ENCODE measurements at places on chromosomes 2 and 18.

- no peak for DNase-seq
These were observed 308.5 kb downstream of the EPHA4 start for GRCh38 chr2:221263573-221263972.

- no peak for DNase-seq
These were observed 249.7 kb downstream of the ACTR3 start for GRCh38 chr2:114139542-114139941.

- no peak for DNase-seq
These were observed 1802.0 kb downstream of the SUCLG1 start for GRCh38 chr2:82657106-82657505.

DNA sequence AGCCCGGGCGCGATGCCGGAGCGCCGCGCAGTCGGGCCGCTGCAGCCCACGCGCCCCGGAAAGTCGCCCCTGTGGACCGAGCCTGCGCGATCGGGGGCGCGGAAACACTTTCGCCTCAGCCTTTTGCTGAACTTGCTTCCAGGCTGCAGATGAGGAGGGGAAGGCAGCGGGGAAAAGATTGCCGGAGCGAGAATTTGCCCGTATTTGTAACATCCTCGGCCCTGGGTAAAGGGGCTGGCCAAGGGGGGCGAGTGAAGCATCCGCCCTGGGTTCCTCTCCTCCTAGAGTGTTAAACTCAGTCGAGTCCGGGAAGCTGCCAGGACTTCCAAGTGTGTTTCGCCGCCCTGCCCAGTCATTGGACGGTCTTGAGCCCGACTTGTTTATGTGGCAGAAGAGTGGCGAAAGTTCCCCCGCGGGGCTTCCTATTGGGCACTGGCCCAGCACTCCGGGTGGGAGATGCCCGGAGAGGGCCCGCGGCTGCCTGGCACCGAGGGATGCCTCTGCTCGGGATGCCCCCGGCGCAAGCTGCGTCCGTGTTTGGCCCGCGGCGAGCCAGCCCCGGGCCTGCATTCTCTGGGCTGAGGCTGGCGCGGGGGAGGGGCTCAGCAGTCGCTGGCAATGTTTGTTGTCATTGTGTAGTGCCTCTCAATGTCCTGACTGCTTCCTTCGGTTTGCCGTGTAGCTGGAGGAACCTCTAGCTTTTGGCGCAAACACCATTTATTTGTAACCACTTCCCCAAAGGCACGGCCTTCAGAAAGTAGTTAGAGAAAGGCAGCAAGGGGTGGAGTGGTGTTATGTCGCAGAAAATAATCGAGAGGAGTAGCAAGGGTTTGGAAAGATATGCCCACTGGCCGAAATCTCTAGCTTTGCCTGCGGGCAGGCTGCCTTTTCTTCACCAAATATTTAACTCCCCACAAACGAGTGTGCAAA, 1.1 kb downstream of the CYBRD1 start:
- DNase-seq: no peak

DNA sequence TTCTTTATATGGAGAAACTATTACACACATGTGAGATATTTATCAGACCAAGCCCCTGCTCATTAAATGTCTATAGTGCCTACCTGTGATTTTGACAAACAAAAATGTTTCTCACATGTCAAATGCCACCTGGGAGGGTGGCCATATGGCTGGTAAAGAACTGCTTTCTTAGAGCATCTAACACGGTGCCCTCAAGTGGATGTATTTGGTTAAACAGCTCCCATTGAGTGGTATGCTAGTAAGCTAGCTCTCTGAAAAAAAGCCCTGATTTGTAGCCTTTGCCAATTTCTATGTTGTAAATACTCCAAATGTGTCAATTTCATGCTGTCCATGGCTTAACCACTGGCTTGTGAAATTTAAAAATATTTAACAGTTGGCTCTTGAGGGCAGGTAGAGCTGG, 94.6 kb downstream of the PMAIP1 start:
- DNase-seq: no peak

DNA sequence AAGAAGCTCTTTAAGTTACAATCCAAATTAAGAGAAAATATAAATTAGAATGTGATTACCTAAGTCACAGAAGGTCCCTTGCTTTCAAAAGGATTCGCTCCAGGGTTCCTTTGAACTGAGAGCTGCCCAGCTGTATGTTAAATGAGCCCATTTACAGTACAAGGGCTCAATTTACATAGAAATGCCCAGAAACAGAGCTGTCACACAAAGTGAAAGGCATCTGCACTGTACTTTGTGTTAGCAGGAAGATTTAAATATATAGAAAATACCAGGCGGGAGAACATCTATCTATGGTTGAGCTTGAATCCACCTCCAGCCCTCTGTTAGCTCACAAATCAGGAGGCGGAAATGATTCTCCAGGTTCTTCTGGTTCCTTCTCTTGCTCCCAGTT, 272.9 kb downstream of the PAX3 start:
- DNase-seq: no peak

- no peak for DNase-seq
These were observed 148.9 kb downstream of the ZEB2 start for GRCh38 chr2:144370937-144371584.

- DNase-seq: no peak
These were observed 216.5 kb downstream of the CDCA7 start for GRCh38 chr2:173571021-173571821.

DNA sequence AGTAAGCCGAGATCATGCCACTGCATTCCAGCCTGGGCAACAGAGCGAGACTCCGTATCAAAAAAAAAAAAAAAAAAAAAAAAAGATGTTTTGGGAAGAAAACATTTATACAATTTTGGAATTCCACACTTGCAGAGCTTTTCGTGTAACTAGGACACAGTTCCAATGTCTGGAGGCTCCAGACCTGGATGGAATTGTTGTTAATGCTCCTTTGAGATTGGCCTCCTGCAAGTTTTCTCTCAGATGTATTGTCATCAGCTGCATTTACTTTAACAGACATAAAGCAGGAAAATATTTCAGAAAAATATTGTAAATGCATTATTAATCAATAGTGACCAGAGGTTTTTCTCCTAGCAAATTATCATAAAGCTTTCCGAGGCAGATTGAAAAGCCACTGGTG, 124.1 kb downstream of the RBM43 start:
- no peak for DNase-seq

GRCh38 chr2:105777031-105777482, 32.3 kb downstream of the NCK2 start:
- DNase-seq: no peak

- no peak for DNase-seq
These were observed 2.9 kb downstream of the HSPD1 start for GRCh38 chr2:197496695-197497094.

DNA sequence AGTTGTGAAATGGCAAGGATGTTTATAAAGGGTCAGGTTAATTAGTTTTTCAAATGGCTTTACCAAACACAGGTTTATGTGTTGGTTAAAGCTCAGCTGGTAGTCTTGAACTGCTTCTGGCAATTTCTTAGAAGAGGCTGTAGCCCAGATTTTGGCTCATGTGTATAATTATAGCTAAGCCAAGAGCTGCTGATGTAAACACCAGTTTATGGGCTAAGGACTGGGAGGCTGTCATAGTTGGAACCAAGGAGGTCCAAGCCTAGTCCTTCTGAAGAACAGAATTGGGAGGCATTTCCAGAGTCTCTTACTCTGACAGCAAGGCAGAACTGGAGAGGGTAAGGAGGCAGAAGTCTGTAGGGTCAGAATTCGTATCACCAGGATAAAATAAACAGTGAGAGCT, 25.4 kb downstream of the UBE2E3 start:
- DNase-seq: no peak

- DNase-seq: no peak
These were observed 16.4 kb downstream of the PXDN start for GRCh38 chr2:1727796-1728474.

- DNase-seq: no peak
These were observed 148.3 kb upstream of the KLHL14 start for GRCh38 chr18:32920796-32921787.

- DNase-seq: no peak
These were observed 84.8 kb upstream of the TCF4 start for GRCh38 chr18:55672574-55673361.

- no peak for DNase-seq
These were observed 1.1 kb downstream of the DLGAP1 start for GRCh38 chr18:4453874-4454536.

GRCh38 chr2:173869244-173870229, 95.6 kb downstream of the SP3 start:
- no peak for DNase-seq

DNA sequence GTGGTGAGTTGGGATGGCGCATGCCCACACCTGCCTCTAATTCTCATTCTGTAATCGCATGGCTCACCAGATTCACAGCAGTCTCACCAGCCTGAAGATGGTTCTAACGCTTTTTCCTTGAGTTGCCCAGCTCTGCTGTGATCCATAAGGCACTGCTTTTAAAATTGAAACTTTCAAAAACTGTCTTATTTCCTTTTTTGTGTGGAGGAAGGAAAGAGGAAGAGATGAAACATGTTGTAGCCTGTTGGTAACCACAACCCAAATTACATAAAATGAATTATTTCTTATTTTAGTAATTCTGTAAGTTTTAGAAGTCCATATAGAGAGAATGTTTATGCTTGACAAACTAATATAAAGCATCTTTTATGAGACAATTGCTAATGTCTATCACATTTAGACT, 165.4 kb downstream of the RBM43 start:
- DNase-seq: no peak

- no peak for DNase-seq
These were observed 617 bp downstream of the FOSL2 start for GRCh38 chr2:28393114-28393836.

GRCh38 chr18:57534511-57534909, 52.0 kb downstream of the FECH start:
- no peak for DNase-seq

- no peak for DNase-seq
These were observed 220.2 kb downstream of the CLIP4 start for GRCh38 chr2:29335396-29335795.

DNA sequence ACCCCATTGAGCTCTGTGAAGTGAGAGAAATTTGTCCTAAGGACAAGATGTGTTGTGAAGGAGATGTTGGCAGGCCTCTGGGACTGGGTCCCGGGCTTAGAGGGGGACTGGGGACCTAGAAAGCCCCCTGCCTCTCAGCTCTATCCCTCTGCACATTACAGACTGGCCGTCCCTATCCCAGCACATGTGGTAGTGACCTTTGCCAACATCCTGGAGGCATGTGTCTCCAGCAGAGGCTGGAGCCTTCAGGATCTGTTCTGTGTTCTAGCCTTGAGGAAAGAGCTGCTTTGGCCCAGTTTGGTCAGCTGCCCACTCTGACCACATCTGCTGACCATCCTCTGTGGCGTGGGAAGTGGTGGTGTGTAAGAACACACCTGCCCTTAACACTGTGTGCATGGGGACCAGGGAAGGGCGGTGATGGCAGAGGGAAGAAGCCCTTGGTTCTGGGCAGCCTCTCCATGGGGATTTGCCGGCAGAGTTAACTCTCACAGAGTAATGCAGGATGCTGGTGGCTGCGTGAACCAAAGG, 33.4 kb downstream of the NCK2 start:
- no peak for DNase-seq

GRCh38 chr18:6785001-6785400, 55.5 kb downstream of the ARHGAP28 start:
- DNase-seq: no peak

DNA sequence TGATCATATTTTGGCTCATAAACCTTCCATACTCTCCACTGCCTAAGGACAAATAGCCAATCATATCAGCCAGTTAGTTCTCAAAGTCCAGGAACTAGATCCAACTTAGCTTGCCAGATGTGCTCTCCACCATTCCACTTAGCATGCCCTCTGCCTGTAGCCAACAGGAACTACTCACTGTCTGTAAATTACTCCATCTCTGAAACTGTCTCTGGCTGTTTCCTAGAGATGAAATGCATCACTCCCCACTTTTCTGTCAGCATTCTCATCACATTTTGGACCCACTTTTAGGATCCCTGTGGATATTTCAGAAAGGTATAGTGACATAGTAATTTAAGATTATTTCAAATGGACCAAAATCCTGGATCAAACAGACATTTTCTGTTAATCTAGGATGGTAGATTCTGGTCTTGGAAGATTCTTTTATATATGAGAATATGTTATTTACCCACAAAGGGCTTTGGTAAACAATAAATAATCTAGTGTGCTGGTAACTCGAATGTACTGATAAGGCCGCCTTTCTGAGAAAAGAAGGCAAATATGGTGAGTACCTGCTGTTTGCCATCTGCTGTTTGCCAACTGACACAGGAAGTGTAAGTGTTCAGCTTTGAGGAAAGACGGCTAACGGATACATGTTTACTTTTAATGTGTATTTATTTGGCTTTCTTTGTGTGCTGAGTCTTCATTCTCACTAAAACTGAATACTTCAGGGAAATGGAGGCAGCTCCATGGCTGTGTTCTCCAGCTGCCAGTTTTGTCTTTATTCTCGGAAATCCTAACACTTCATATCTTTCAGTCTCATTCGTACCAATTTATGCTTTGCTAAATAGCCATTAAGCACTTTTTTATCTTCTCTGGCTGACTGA, 79.5 kb downstream of the EVA1A start:
- no peak for DNase-seq

- DNase-seq: no peak
These were observed 96.0 kb downstream of the ACKR3 start for GRCh38 chr2:236665572-236666118.

All from activated CD8-positive, alpha-beta memory T cell treated with anti-CD3 and anti-CD28 coated beads for 1 hour (primary cell).